ENCODE measurements at places on chromosomes 3 and 15. TPM values are rescaled to one million over a fixed set of nuclear protein-coding genes. Genes with fewer than 3 reads are reported as not detected.
A peak's percentile ranks its signal among the peaks of the same experiment; 100 is the strongest.

- H3K27ac ChIP-seq, result no peak overlapping the region
- no peak for DNase-seq
- no peak overlapping the region for H3K4me3 ChIP-seq
- no peaks in the 10 kb centered on the region for H3K27me3 ChIP-seq
- H3K36me3 ChIP-seq, result no peaks in the 10 kb centered on the region
These were observed 43.2 kb downstream of the SLC6A20 start for GRCh38 chr3:45753095-45753494.

Gene SIDT1
- total RNA-seq, result 14.0 TPM

DNA sequence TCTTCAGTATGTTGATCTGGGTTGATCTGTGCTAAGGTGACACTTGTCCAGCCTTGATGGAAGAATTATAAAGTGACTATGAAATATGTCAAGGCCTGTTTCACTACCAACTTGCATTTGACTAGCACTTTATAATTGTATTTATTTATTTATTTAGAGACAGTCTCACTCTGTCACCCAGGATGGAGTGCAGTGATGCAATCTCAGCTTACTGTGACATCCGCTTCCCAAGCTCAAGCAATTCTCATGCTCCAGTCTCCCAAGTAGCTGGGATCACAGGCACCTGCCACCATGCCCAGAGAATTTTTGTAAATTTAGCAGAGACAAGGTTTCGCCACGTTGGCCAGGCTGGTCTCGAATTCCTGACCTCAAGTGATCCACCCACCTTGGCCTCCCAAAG, 25.5 kb upstream of the LACTB start:
- H3K27me3 ChIP-seq, result no peaks in the 10 kb centered on the region
- no peak overlapping the region for H3K4me3 ChIP-seq
- H3K36me3 ChIP-seq, result no peaks in the 10 kb centered on the region

DNA sequence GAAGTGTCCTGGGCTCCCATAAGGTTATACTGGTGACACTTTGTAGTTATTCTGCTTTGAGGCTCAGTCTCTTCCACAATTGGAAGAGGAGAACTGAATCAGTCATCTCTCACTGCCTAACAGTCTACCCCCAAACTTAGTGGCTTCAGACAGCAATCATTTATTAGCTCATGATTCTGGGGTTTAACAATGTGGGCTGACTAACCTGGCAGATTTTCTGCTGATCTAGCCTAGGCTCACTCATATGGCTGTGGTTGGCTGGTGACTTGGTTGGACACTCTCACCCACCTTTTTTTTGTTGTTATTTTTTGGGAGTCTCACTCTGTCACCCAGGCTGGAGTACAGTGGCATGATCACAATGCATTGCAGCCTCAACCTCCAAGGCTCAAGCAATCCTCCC, 7.1 kb downstream of the GPD1L start:
- H3K27me3 ChIP-seq, result no peaks in the 10 kb centered on the region
- no peak overlapping the region for H3K27ac ChIP-seq
- no peak overlapping the region for H3K4me3 ChIP-seq
- DNase-seq, result no peak

Gene SH2D7
- not detected for total RNA-seq

Gene SYNPR
- total RNA-seq, result not detected

DNA sequence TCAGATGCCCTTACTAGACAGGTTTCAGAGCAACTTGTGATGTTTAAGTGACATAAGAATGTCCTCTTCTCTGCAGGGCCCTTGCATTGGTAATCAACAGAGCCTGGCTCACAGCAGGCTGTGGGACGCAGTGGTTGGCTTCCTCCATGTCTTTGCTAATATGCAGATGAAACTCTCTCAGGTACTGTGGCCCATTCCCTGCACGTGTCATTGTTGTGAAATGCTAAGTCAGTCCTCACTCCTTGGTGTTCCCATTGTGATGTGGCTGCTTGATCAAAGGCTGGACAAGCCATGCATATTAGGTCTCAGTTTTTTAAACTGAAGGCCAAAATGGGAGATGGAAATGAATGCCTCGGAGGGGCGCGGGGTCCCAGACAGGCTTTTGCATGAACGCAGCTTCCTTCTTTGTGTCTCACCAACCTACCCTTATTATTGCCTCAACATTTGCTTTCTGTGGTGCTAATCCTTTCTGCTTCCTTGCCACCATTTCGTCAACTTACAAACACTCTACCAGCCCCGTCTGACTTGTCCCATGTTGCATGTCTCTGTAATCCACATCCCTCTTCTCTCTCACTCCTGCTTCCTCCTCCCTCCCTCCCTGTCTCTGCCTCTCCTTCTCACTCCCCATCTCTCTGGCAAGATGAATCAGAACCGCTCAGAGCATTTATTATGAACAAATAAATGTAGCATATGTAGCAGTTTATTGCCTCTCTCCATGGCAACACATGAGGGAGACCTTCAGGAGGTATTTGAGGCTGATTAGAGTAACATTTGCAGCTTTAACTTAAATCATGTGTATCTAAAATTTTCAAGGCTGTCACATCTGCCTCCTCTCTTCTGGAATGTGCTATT, 133.2 kb upstream of the CHRM5 start:
- no peaks in the 10 kb centered on the region for H3K27me3 ChIP-seq
- no peak overlapping the region for H3K27ac ChIP-seq
- H3K4me3 ChIP-seq, result no peak overlapping the region
- no peaks in the 10 kb centered on the region for H3K36me3 ChIP-seq

Gene ANKUB1
- total RNA-seq, result not detected

DNA sequence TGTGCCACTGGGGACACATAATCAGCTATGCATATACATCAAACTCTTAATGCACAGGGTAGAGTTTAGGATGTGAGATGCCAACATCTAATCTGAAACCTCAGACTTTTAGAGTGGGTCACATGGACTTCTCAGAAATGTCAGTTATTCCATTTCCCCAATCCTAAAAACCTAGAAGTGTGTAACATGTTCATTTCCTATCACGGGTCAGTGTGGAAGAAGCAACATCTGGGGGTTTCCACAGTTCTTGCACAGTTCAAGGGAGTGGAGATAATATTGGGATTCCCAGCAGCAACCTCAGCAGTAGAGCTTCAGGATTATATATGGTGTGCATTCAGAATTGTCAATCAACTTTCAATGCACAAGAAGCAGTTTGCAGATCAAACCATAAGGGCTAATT, 44.4 kb upstream of the SPRED1 start:
- H3K4me3 ChIP-seq, result no peak overlapping the region
- H3K4me1 ChIP-seq, result peaks cover 8% of the 10 kb centered on the region
- no peak overlapping the region for H3K27ac ChIP-seq
- no peak for DNase-seq
- no peaks in the 10 kb centered on the region for H3K36me3 ChIP-seq

- H3K4me1 ChIP-seq, result no peaks in the 10 kb centered on the region
- no peaks in the 10 kb centered on the region for H3K27me3 ChIP-seq
- DNase-seq, result no peak
- H3K4me3 ChIP-seq, result no peak overlapping the region
- H3K36me3 ChIP-seq, result no peaks in the 10 kb centered on the region
- H3K27ac ChIP-seq, result no peak overlapping the region
These were observed 26.9 kb upstream of the ARRDC4 start for GRCh38 chr15:97933589-97933988.

Gene SMAD6
- total RNA-seq, result 113 TPM

Gene CLRN1
- not detected for total RNA-seq

- no peaks in the 10 kb centered on the region for H3K4me1 ChIP-seq
- no peak for DNase-seq
- no peak overlapping the region for H3K27ac ChIP-seq
- H3K27me3 ChIP-seq, result no peaks in the 10 kb centered on the region
- H3K4me3 ChIP-seq, result no peak overlapping the region
These were observed 441.9 kb downstream of the ZIC1 start for GRCh38 chr3:147851062-147851461.

DNA sequence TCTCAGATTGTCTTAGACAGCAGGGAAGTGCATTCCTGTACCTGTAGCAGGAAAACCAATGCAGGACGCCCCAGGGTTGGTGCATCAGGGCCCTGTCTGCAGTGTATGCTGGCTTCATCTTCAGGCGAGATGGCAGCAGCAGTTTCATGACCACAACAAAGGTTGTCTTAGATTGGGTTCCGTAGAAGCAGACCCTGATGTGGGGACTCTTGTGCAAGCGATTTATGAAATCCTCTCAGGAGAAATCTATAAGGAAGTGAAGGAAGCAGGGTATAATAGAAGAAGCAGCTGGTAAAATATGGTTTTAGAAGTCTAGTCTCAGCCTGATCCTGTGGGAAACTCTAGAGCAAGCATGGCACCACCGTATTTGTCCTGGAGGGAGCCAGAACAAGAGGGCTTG, 25.0 kb downstream of the DNAH1 start:
- DNase-seq, result no peak
- H3K4me3 ChIP-seq, result no peak overlapping the region
- peaks cover 8% of the 10 kb centered on the region for H3K4me1 ChIP-seq
- H3K27ac ChIP-seq, result no peak overlapping the region
- H3K27me3 ChIP-seq, result no peaks in the 10 kb centered on the region

Gene GOLGA6L7
- not detected for total RNA-seq

DNA sequence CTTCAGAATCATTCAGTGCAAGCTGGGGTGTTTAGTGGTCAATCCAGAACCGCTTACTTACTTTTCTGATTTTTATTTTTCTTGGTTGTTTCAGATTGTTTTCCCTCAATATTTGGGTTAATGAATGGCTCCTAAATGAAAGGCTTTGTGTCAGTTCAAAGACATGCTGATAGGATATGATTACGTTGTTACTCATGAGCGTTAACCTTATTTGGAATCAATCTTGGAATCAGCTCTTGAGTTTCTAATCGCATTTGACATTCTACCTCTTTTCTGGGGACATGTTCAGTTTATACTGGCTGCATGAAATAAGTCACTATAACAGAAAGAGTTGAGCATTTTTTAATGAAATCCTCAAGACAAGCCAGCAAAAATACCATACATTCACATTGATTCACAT, 50.2 kb downstream of the ATP11B start:
- H3K36me3 ChIP-seq, result peaks cover 12% of the 10 kb centered on the region
- no peaks in the 10 kb centered on the region for H3K27me3 ChIP-seq
- peaks cover 14% of the 10 kb centered on the region for H3K4me1 ChIP-seq
- no peak overlapping the region for H3K27ac ChIP-seq
- H3K4me3 ChIP-seq, result no peak overlapping the region

GRCh38 chr15:93331545-93332167, 242.6 kb upstream of the RGMA start:
- no peaks in the 10 kb centered on the region for H3K4me1 ChIP-seq
- no peak overlapping the region for H3K27ac ChIP-seq
- no peak overlapping the region for H3K4me3 ChIP-seq
- no peaks in the 10 kb centered on the region for H3K36me3 ChIP-seq

Gene PARP16
- total RNA-seq, result 7.2 TPM

DNA sequence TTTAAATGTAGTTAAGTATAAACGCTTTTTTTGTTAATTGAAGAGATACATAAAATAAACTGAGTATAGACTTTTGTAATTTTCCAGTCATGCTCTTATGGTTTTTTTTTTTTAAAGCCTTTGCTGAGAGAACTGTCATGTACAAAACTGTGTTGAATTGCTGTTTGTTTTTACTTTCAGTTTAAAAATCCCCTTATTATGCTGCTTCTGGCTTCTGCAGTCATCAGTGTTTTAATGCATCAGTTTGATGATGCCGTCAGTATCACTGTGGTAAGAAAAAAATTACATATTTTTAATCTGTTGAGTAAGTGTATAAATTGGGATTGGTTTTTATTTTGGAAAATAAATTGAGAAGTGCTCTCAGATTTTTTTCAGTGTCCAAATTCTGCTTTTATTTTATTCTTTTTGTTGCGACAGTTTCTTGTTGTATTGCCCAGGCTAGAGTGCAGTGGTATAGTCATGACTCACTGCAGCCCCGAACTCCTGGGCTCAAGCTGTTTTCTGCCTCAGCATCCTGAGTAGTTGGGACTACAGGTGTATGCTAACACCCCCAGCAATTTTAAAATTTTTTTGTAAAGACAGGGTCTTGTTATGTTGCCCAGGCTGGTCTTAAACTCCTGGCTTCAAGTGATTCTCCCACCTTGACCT, 40.7 kb downstream of the ATP2C1 start:
- no peaks in the 10 kb centered on the region for H3K27me3 ChIP-seq
- H3K27ac ChIP-seq, result no peak overlapping the region
- no peaks in the 10 kb centered on the region for H3K4me1 ChIP-seq

Gene PP2D1
- not detected for total RNA-seq

Gene EOMES
- 0.63 TPM for total RNA-seq

GRCh38 chr3:42179110-42179725, 86.8 kb downstream of the CCK start:
- no peaks in the 10 kb centered on the region for H3K27me3 ChIP-seq
- H3K36me3 ChIP-seq, result no peaks in the 10 kb centered on the region
- peak overlapping the region; percentile 9 for H3K27ac ChIP-seq
- H3K4me1 ChIP-seq, result peaks cover 10% of the 10 kb centered on the region
- peak; percentile 8 for DNase-seq

- H3K4me3 ChIP-seq, result no peak overlapping the region
- peaks cover 2% of the 10 kb centered on the region for H3K4me1 ChIP-seq
- no peak for DNase-seq
- no peaks in the 10 kb centered on the region for H3K27me3 ChIP-seq
These were observed 32.6 kb downstream of the PSMD6 start for GRCh38 chr3:63990733-63991132.

GRCh38 chr3:193095366-193095765, 145.7 kb upstream of the PLAAT1 start:
- H3K27me3 ChIP-seq, result no peaks in the 10 kb centered on the region
- H3K4me1 ChIP-seq, result no peaks in the 10 kb centered on the region
- H3K36me3 ChIP-seq, result no peaks in the 10 kb centered on the region
- no peak for DNase-seq

Gene STRIT1
- not detected for total RNA-seq

- peaks cover 20% of the 10 kb centered on the region for H3K4me1 ChIP-seq
- no peaks in the 10 kb centered on the region for H3K36me3 ChIP-seq
- DNase-seq, result no peak
- no peak overlapping the region for H3K4me3 ChIP-seq
- H3K27ac ChIP-seq, result no peak overlapping the region
These were observed 203.5 kb downstream of the MECOM start for GRCh38 chr3:169460035-169460434.

GRCh38 chr3:5123937-5124336, 1.8 kb downstream of the ARL8B start:
- no peak overlapping the region for H3K27ac ChIP-seq
- DNase-seq, result no peak
- no peaks in the 10 kb centered on the region for H3K36me3 ChIP-seq
- peaks cover 46% of the 10 kb centered on the region for H3K4me1 ChIP-seq

GRCh38 chr3:106380232-106380631, 511.4 kb upstream of the CBLB start:
- no peak overlapping the region for H3K27ac ChIP-seq
- DNase-seq, result no peak
- no peak overlapping the region for H3K4me3 ChIP-seq
- H3K4me1 ChIP-seq, result no peaks in the 10 kb centered on the region

Gene RTP4
- not detected for total RNA-seq

Measured in thoracic aorta (tissue), 2 donors.